ENCODE measurements at places on chromosomes 6 and 20. TPM values are rescaled to one million over a fixed set of nuclear protein-coding genes. Genes with fewer than 3 reads are reported as not detected.

RHAG gene
- not detected for total RNA-seq

LY6G6F gene
- total RNA-seq: not detected

SLC32A1 gene
- not detected for total RNA-seq

GLP1R gene
- total RNA-seq: not detected

CHRNA4 gene
- total RNA-seq: not detected

SLC24A3 gene
- 1.8 TPM for total RNA-seq

E2F1 gene
- total RNA-seq: 2.1 TPM

RBM24 gene
- total RNA-seq: 2.5 TPM

SIGLEC1 gene
- not detected for total RNA-seq

SLC22A16 gene
- total RNA-seq: under 0.01 TPM

PRIM2 gene
- total RNA-seq: 35.2 TPM

SMLR1 gene
- total RNA-seq: not detected

RRAGD gene
- 1.8 TPM for total RNA-seq

CDKAL1 gene
- 15.0 TPM for total RNA-seq

LTA gene
- not detected for total RNA-seq

RAET1G gene
- total RNA-seq: 3.3 TPM

RAD21L1 gene
- total RNA-seq: not detected

IPCEF1 gene
- 0.26 TPM for total RNA-seq

ABT1 gene
- 13.1 TPM for total RNA-seq

DACT2 gene
- not detected for total RNA-seq

BHLHE23 gene
- total RNA-seq: not detected

CST4 gene
- total RNA-seq: 0.17 TPM

GATA5 gene
- 0.26 TPM for total RNA-seq

MATN4 gene
- under 0.01 TPM for total RNA-seq

NR2E1 gene
- total RNA-seq: not detected

MAN1A1 gene
- 120 TPM for total RNA-seq

PXT1 gene
- 0.26 TPM for total RNA-seq

FOXC1 gene
- total RNA-seq: 0.66 TPM

ZNF311 gene
- total RNA-seq: 3.6 TPM

SPATS1 gene
- under 0.01 TPM for total RNA-seq

TOMM34 gene
- total RNA-seq: 15.5 TPM
